ENCODE measurements at places on chromosomes 16 and 17.

GRCh38 chr17:19531780-19532501, 1.7 kb upstream of the SLC47A1 start:
- no peak for DNase-seq

DNA sequence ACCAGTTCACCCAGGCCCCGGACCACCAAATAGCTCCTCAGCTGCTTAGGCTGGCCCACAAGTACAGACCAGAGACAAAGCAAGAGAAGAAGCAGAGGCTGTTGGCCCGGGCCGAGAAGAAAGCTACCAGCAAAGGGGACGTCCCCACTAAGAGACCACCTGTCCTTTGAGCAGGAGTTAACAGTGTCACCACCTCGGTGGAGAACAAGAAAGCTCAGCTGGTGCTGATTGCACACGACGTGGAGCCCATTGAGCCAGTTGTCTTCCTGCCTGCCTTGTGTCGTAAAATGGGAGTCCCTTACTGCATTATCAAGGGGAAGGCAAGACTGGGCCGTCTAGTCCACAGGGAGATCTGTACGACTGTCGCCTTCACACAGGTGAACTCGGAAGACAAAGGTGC, 15.4 kb downstream of the FOXF1 start:
- DNase-seq: no peak

DNA sequence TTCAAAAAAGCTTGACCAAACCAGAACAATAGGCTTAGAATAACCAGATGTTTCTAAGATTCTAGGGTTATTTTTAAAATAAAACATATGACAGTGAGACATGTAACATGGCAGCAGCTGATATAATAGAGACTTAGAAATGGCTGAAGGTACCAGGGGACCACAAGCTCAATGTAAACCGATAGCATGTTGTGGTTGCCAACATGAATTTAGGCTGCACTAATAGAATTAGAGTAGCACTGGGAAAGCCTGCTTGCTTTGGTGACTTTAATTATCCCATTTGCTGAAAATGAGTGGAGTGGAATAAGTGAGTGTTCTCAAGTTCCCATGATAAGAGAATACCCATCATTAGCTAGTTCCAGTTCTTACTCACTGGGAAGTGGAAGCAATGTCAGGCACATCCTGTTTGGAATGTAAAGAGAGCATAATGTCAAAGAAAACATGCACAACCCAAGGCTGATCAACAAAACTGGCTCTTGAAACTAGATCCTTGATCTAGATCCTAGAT, 621.2 kb upstream of the CDH5 start:
- no peak for DNase-seq

DNA sequence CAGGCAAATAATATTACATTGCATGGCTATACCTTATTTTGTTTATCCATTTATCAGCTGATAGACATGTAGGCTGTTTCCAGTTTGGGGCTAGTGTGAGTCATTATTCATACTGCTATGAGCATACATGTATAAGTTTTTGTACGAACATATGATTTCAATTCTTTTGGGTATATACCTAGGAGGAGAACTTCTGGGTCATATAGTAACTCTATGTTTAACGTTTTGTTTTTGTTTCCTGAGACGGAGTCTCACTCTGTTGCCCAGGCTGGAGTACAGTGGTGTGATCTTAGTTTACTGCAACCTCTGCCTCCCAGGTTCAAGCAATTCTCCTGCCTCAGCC, 2.4 kb upstream of the ITGAL start:
- DNase-seq: no peak

- no peak for DNase-seq
These were observed 8.0 kb upstream of the PIK3R6 start for GRCh38 chr17:8875436-8875835.

DNA sequence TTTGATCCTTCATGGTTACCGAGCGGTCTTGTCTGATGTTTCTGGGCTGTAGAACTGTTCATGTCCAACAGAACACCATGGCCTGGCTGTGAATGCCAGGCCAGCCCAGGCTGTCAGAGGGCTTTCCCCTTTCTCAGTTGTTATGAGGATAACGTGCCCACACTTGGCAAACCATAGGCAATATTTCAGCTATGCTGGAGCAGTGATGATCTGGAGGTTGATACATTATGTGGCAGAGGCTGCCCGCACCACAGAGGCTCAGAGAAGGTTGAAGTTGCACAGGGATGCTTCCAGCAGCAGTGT, 92.9 kb downstream of the C16orf78 start:
- no peak for DNase-seq

DNA sequence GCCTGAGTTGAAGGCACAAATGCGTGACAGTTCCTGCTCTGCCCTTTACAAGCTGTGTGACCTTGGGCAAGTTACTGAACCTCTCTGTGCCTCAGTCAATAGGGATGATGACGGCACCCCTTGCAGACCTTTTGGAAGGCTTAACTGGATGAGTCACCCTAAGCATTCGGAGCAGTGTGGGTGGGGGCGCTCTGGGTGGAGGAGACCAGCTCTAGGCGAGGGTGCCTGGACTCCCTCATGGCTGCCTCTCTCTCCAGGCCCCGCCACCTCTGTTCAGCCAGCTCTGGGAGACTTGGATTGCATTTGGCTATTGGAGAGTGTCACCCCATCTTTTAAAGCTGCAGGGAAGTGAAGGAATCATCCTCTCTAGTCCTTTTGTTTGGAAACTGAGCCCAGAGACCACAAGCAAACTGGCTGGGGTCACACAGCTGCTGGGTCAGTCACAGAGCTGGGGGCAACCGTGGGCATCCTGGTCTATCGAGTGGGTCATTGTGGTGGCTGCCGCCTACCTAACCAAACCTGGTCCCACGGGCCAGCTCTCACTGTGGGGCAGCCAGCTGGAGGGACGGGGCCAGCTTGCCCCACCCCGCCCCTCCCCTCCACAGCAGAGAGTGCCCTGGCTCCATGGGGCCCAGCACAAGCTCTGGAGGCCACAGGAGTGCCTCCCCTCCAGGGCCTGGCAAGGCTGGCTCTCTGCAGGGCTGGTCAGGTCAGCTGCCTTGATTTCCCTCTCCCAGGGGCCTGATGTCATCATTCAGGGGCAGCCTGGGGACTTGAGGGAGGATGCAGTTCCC, 20.2 kb upstream of the GSE1 start:
- DNase-seq: no peak

DNA sequence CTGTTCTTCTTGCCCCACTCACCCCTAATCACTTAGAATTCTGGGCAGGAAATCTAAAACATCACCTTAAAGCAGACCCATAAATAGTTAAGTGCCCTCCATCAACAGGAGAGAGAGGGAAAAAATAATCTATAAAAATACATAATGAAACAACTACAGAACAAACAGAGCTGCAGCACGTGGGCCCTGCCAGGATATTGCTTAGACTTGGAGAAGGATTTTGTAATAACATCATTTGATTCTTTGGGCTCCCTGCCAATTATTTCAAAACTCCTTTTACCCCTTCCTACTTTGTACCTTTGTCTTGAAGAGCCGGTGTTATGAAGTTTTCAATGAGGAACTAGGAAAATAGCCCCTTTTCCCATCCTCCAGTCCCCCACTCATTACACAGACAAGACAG, 130.6 kb upstream of the TOX3 start:
- DNase-seq: no peak

DNA sequence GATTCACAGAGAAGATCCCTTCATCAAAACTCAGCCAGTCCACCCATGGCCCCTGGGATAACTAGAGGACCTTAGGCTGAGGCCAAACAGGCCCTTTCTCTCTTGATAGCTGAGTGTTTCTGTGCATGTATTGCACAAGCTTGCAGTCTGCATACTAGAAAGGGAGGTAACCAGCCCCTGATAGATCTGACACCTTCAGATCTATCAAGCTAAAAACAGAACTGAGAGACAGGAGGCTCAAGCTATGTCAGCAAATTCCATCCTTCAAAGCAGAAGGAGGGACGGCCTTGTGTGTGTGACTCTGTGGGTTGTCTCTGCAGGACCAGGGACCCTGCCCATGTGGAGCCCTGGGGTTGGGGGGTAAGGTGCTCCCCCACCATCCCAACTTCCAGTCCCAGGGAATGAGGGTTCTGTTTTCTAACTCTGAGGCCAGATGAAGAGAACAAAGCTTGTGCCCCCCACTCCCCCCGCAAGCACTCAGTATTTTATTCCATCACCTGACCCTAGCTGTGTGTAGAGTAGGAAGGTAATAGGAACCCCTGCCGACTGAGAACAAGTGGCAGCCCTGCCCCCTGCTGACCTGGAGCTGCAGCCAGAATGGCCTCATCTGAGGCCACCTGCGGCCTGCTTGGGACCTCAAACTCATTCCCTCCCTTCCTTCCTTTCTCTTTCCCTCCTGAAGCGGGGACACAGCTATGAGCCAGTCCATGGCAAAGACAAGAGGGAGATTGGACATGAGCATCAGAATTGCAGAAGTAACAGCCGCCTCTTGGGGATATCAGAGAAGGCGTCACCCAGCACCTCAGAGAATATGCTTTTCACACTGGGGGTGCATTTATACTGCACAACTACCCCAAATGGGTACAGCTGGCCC, 63.8 kb downstream of the SMPD3 start:
- DNase-seq: no peak

- no peak for DNase-seq
These were observed 101.7 kb downstream of the PLCG2 start for GRCh38 chr16:81880816-81881215.
